SIG-M5 (cell line): ENCODE measurements at places on chromosomes 13 and 19.

GRCh38 chr13:79803989-79804388 is 323.0 kb downstream of the NDFIP2 start:
- DNase-seq = no peak

GRCh38 chr13:40682449-40683240 is 16.2 kb upstream of the FOXO1 start:
- DNase-seq = no peak

- DNase-seq = no peak
Observed at GRCh38 chr19:32475141-32476031, 69.8 kb downstream of the DPY19L3 start.

- no peak for DNase-seq
Observed at GRCh38 chr13:75421133-75421532, 60.8 kb downstream of the TBC1D4 start.

GRCh38 chr19:42093926-42094325 is 18.0 kb downstream of the ZNF574 start:
- DNase-seq = no peak

DNA sequence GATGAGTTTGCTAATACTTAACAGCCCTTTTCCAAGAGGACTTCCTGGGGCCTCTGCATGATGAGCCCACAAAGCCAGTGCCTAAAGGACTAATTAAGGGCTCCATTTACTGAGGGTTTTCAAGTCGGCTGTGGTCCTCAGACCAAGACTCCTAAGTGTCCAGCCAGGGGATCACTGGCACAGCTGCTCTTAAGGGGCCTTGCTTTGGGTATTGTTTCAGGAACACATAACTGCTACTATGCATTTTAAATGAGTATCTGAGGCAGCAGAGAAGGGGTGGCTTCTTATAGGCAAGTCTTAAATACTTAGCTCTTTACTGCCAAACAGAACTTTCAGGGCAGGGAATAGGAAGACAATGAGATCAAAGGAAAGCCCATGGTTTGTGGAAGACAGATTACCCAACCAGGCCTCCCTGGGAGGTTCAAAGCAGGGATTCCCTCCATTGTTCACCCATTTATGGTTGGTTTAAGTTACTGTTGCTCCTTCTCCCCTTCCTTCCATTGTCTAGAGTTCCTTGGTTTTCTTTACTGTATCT is 61.9 kb downstream of the TNFRSF19 start:
- DNase-seq = no peak

- no peak for DNase-seq
Observed at GRCh38 chr13:40272776-40273139, 393.7 kb downstream of the FOXO1 start.

DNA sequence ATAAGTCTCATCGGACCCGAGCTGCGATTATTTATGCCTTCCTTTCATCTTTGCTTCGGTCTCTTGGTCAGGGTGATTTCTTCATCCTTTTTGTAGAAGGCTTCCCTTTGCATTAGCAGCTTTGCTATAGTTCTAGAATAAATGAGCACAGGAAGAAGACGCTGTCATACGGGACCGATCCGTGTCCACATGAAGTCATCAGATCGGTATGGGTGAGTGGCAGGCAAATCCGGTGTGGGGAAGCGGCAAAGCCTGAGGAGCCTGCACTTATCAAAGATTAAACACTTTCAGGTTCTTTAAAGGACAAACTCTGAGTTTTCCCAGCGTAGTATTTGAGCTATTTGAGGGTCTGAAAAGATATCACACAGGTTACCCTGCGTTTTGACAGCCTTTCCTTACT is 119.3 kb downstream of the IRS2 start:
- no peak for DNase-seq

DNA sequence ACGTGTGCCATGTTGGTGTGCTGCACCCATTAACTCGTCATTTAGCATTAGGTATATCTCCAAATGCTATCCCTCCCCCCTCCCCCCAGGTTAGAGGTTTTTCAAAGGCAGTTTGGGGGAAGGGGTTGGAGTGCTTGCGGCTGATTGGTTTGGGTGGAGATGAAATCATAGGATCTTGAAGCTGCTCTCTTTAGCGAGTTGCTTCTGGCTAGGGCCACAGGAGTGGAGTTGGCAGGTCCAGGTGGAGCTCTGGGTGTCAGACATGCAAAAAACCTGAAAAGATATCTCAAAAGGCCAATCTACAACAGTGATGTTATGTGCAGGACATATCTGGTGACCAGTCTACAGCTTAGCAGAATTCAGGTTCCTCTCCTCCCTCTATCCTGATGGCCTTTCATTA is 32.6 kb upstream of the CXCL17 start:
- no peak for DNase-seq

DNA sequence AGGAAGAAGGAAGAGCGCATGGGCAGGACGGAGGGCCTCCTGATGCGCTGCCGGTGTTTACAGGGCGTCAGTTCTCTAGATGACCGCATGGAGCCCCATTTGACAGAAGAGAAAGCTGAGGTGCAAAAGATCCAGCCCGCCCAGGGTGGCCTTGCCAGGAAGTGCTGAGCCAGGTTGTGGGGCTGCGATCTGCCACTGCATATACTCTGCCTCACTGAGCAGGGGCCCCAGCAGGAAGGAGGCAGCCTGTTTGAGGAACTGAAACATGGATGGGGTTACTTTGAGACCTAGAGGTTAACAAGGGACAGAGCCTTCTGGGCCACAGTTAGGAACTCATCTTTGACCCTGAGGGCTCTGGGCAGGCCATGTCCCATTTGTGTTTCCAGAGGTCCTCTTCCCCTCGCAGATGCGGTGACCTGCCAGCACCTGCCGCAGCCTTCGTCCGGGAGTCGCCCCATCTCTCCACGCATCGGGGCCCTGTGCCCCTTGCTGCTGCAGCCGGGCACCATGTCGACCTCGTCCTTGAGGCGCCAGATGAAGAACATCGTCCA is 3.2 kb downstream of the EPN1 start:
- peak; percentile 78 for DNase-seq

- no peak for DNase-seq
Observed at GRCh38 chr13:82341116-82341515, 1541.2 kb downstream of the SLITRK1 start.

- no peak for DNase-seq
Observed at GRCh38 chr13:47120282-47120681, 223.4 kb upstream of the HTR2A start.

GRCh38 chr19:15516363-15516762 is 8.0 kb downstream of the CYP4F22 start:
- no peak for DNase-seq

- DNase-seq = no peak
Observed at GRCh38 chr19:29676586-29676985, 11.3 kb downstream of the PLEKHF1 start.

DNA sequence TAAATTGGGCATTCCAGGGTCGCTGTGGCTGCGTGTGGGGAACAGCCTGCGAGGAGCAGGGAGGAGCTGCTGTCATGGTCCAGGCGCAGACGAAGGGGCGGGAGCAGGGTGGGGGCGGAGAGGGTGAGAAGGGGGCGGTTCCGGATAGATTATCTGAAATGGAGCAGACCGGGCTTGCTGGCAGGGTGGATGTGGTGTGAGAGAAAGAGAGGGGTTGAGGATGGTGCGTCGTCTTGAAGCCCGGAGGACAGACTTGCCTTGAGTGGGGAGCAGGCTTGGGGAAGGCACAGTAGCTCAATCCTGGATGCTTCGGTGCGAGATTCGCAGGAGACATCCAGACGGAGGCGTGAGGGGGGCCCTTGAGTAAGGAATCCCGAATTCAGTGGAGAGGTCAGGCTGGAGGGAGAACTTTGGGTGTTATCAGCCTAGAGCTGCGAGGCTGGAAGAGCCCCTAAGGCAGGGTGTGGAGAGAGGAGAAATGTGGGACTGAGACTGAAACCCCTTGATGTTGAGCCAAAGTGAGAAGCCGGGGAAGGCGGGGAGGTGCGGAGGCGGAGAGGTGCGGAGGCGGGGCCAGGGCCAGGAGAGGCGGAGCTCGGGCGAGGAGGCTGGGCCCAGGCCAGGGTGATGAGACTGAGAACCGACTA is 40.6 kb downstream of the DPF1 start:
- no peak for DNase-seq

- DNase-seq = no peak
Observed at GRCh38 chr19:4093643-4094175, 27.0 kb upstream of the ZBTB7A start.

GRCh38 chr19:10044390-10044789 is 31.1 kb downstream of the RDH8 start:
- DNase-seq = no peak

GRCh38 chr13:59208405-59209195 is 955.1 kb downstream of the DIAPH3 start:
- no peak for DNase-seq

- no peak for DNase-seq
Observed at GRCh38 chr19:3604987-3605343, 1.7 kb downstream of the TBXA2R start.

DNA sequence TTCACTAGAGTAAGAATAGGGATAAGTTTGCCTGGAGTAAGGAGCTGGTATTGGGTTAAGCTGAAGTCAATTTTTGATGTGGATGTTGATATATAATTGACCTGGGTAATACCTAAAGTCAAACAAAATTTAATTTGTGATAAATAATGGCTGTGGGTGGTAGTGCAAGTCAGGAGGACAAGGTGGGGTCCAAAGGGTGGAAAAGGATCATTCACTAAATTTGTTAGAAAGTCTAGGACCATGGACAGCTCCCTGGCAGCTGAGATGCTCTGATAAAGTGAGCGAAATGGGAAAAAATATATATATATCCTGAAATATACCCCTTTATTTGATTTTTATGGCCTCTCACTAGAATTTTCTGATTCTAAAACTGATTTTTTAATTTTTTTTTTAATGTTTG is 463.5 kb downstream of the GPC6 start:
- no peak for DNase-seq

DNA sequence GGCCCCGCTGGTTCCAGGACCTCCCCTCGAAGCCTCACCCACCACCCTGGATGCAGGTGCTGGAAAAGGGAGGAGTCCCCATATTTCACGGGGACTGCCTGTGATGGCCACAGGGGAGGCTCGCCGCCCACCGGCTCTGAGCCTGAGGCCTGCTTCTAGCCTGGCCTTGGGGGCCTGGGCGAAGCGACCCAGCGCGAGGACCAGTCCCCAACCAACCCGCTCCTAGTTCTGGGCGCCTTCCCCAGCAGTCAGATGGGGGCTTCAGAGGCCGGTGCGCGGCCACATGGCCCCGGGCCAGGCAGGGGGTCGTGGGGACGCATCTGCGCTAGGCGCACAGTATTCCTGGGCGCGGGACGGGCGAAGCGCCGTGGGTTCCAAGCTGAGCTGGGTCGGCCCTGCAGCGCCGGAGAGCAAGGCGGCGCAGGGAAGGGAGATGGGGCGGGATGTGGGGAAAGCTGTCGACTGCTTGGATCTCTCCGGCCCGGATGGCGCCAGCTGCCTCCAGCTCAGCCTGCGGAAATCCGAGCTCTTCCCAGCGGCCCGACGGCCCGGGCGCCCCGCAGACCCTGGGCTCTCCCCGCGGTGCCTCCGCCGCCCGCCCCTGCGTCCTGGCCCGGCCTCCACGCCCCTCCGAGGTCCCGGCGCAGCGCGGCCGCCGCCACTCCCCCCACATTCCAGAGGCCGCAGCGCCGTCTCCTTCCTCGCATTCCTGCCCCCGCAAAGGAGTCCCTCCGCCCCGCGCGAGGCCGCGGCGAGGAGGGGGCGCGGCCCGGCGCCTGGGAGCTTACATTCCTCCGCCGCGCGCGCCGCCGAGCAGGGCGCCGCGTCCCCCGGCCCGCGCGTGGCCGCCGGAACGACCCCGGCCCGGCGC is at the start of gene WTIP:
Gene WTIP, plus strand, starts transcription at position 788 of the 871 bp plus-strand sequence. CDS start 217 bp downstream, outside the sequence.
- no peak for DNase-seq

DNA sequence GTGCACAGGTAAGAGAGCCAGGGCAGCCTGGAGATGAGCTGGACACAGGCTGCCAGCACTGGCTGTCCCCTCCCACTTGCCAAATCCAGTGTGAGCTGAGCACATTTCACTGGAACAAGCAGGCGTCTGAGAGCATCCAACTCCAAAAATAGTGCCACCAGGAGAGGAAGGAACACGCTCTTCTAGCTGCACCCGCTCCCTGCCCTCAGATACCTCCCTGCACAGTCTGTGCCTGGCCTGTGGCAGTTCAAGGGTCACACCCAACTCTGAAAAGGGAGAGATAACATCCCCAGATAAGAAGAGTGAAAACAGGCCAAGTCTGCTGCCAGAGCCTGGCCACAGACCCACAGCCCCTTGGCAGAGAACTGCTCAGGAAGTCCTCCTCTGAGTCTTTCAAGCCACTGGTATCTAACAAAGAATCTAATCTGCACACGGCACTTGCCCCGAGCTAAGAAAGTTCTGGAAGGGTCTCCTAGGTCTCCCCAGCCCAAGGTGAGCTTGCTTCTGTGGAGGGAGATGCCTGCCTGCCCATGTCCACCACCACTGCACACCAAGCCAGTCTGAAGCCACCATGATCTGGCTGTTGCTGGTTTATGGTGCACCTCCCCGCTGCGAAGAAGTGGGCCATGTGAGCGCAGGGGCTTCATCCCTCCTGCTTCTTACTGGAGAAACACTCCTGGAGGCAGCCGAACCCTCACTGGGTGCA is 14.7 kb downstream of the ELL start:
- no peak for DNase-seq

GRCh38 chr19:14615623-14616022 is 32.7 kb downstream of the CLEC17A start:
- DNase-seq = no peak

GRCh38 chr13:39376076-39376475 is 226.9 kb downstream of the LHFPL6 start:
- DNase-seq = no peak

DNA sequence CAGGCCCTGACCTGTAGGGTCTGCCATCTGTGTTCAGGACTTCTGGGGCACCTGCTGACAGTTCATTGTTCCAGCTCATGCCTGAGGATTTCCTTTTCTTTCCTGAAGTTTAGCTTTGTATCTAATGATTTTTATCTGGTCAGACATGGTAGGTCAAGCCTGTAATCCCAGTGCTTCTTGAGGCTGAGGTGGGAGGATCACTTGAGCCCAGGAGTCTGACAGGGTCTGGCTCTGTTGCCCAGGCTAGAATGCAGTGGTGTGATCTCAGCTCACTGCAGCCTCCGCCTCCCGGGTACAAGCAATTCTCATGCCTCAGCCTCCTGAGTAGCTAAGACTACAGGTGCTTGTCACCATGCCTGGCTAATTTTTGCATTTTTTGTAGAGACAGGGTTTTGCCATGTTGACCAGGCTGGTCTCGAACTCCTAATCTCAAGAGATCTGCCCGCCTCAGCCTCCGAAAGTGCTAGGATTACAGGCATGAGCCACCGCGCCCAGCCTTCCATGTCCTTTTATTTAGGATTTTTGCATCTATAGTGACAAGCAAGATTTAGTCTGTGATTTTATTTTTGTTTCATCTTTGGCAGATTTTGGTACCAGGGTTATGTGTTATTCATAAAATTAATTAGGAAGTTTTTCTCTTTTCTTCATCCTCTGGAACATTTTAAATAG is 33.2 kb downstream of the CHST8 start:
- DNase-seq = no peak
